ENCODE measurements at places on chromosomes 5 and 9. TPM values are rescaled to one million over a fixed set of nuclear protein-coding genes. Genes with fewer than 3 reads are reported as not detected.
A peak's percentile ranks its signal among the peaks of the same experiment; 100 is the strongest.

Gene SLC27A6
- total RNA-seq, result 0.83 TPM

Gene KIAA0825
- 0.63 TPM for total RNA-seq

Gene GFPT2
- 125 TPM for total RNA-seq

Gene GAS1
- 3.6 TPM for total RNA-seq

Gene KCNT1
- 0.10 TPM for total RNA-seq

Gene GPRIN1
- 14.2 TPM for total RNA-seq

Gene HSPB3
- not detected for total RNA-seq

GRCh38 chr5:21173526-21173925 is 1185.5 kb upstream of the CDH18 start:
- no peak for DNase-seq

GRCh38 chr5:118862596-118862995 is 125.8 kb downstream of the DTWD2 start:
- DNase-seq, result no peak

DNA sequence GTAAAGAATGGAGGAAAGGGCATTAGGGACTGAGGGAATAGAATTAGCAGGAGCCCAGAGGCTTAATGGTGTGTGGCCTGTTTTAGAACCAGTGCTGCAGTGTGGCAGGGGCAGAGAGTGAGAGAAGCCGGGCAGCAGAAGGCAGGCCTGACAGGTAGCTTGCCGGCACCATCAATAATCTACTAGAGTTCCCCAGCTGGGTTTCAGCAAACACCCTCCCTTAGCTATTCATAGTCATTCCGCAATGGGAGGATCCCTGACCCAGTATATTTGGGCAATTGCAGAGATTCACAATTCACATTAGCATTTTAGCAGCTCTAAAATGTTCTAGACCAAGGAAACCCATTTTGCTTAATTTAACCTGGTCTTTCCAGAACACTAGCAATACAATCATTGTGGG is 227.8 kb downstream of the ARRDC3 start:
- DNase-seq, result peak; percentile 16

- no peak for DNase-seq
Observed at GRCh38 chr9:110688329-110688728, 19.7 kb downstream of the MUSK start.

DNA sequence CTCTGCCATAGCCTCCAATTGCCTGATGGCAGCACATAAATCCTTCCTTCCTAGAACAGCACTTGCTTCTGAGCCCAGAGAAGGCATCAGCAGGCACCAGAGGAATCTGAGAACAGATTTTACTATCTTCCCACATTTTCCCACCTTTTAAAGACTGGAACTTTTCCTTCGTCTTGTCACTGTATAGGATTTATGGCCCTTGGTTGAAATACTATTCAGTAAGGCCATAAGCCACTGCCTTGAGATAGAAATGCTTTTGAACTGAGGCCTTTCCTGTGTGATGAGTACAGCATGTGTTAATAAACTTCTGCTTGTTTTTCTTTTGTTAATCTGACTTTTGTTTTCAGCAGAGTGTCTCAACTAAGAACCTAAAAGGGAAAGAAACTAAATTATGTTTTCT is 84.3 kb downstream of the MRPS27 start:
- DNase-seq, result no peak

DNA sequence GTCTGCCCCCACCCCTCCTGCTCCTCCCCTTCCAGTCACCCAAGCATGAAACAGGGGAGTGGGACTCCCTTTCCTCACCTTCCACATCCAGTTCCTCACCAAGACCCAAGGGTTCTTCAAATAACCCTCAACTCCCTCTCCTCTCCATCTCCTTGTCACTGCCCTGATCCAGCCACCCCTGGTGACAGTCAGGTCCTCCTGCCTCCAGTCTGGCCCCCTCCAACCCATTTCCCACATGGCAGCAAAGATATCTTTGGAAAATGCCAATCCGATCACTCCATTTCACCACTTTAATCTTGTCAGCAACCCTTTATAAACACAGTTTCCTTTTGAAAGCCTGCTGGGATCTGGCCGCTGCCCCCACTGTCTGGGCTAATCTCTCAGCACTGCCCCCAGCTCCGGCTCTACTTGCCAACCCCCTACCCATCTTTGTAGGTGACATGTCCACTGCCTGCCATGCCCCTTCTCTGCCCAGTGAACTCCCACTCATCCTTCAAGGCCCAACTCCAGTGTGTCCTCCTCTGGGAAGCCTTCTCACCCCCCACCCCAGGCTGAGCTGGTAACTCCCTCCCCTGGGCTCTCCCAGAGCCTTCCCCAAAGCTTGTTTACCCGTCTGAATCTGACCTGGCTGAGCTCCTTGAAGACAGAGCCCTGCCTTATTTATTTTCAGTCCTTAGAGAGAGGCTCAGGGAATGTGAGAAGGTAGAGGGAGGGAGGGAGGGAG is 781 bp upstream of the MYOZ3 start:
- peak; percentile 59 for DNase-seq

DNA sequence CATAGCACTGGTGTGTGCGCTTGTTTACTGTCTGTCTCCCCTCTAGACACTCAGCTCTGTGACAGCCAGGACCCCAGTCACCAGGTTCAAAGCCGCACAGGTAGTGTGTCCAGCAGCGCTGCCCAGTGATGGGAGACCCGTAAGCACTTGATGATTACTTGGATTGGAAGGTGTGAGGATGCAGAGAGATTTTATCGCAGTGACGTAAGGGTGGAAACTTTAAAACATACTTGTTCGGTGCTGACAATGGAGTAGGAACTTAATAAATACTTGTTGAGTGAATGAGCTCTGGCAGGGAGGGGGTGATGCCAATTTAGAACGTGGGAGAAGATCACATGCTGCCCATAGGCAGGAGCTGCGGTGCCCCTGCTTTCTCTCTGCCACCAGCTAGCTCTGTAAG is 99.2 kb upstream of the PITX1 start:
- DNase-seq, result no peak

- no peak for DNase-seq
Observed at GRCh38 chr5:142106061-142106460, 2.5 kb upstream of the NDFIP1 start.

GRCh38 chr9:37464006-37464405 is 1.2 kb downstream of the ZBTB5 start:
- DNase-seq, result no peak

- no peak for DNase-seq
Observed at GRCh38 chr5:158943057-158943456, 156.7 kb downstream of the EBF1 start.

GRCh38 chr9:92664394-92665152 is 5.4 kb downstream of the IPPK start:
- peak; percentile 48 for DNase-seq

DNA sequence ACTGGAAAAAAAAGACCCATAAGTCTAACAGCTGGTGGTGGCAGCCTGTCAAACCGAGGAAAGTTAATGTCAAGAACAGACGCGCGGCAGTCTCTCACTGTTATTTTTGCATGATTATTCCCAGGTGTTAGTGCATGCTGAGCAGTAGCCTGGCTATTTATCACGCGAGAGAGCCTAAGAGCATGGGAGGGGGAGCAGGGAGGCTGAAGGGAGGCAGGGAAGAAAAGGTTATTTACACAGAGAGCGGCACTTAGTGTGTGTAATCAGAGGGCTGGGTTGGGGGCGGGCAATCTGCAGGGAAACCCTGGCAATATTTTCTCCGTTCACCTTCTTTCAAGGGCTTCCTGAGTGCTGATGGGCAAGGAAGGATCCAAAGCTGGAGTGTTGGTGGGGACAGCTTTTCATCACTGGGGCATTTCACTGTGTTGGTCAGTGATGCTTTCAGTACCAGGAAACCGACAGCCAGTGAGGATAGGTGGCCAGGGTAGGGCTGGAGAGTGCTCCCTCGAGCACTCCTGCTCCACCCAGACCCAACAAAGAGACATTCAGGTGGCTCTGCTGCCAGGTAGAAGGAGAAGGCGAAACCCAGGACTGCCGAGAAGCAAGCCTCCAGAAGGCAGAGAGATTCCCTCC is 39.6 kb downstream of the ZNF608 start:
- DNase-seq, result no peak

DNA sequence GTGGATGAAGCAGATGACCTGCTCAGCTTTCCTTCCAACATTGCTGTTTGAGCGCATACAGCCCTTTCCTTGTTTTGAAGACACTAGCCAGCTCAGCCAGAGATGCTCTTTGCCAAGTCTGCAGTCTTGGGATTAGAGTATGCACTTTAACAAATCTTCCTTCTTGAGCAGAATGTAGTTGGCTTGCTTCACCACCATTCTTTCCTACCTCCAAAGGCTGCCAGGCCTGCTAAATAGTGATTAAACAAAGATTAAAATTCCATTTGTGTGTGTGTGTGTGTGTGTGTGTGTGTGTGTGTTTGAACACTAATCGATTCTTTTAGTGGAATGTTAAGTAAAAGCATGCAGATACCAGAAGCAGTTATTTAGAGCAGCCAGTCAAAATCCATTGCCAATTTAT is 97.6 kb downstream of the GALNT10 start:
- no peak for DNase-seq

GRCh38 chr9:82757924-82758323 is 305.0 kb downstream of the RASEF start:
- DNase-seq, result no peak

DNA sequence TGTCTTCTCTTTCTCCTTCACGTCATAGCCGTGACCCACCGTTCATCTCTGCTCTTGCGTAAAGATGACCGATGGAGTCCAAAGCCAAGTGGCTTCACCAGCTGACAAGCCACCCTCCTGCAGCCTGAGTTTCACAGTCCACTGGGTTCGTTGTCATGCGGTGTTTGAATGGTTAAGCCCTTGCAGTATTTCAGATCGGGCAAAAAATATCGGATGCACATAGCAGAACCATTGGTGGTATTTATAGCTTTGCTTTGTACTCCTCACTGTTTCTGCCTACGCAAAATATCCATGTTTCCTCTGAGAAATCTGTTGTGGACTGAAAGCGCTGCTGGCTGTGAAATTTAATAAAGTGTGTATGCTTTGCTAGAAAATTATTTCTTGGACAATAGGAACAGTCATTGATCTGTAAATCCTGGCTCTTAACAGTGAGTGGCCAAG is 34.5 kb upstream of the NCS1 start:
- DNase-seq, result peak; percentile 16

DNA sequence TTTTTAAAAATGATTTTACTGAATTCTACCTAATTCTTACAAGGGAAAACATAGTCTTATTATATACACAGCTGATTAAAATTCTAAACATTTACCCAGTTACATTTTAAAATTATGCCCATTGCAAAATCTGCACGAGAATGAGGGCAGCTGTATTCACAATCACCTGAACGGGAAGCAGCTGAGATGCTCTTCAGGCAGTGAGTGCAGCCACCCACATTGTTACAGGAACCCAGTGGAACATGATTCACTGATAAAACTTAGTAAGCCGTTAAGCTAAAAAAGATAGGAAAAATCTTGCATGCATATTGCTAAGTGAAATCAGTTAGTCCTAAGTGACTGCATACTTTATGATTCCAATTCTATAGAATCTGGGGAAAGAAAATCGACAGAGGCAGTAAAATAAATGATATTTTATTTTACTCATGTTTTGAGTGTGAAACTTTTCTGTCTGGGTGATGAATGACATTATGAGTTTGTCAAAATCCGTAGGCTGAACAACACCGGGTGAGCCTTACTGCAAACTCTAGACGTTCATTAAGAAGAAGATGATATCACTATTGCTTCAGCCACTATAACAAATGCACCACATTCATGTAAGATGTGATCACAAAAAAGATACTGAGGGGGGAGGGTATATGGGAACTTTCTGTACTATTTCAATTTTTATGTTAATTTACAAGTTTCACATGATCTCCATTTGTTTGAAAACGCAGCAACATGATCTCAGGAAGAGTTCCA is 39.1 kb upstream of the FLT4 start:
- DNase-seq, result no peak

Measured in H7 (cell line).